Amniotic epithelial cell (primary cell): ENCODE measurements at places on chromosomes 6 and 20.

DNA sequence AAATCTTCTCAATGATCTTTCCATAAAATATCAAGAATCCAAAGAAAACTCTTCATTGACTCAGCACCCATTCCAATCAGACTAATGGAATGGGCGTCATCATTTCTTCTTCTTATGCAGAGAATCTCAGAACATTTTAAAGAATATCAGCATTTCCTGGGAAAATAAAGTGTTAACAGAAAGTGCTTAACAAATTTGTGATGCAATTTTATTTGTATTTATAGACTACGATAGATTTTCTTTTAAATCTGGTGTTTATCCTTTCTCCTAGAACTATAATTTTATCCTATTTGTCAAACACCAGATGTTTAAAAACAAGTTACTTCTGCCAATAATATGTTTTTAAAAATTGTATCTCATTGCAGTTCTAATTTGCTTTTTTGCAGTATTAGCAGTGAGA lies 330.7 kb downstream of the COL12A1 start:
- no peak for DNase-seq

DNA sequence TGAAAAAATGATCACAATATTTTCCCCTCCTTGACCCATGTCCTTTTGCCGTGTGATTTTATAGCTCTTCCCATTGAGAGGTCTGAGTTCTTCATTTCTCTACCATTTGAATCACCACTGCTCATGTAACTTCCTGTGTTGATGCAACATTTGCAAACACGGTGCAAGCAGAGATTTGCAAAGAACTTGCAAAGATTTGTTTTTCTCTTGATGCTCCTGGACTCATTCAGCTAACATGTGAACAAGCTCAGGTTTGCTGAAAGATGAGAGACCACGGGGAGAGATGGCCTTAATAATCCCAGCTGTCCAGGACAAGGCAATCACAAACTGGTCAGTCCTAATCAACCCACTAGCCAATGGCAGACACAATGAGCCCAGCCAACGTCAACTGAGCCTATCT lies 8.6 kb downstream of the VNN2 start:
- peak; percentile 55 for DNase-seq

GRCh38 chr20:1702328-1702727 lies 44.7 kb upstream of the SIRPG start:
- peak; percentile 2 for DNase-seq

DNA sequence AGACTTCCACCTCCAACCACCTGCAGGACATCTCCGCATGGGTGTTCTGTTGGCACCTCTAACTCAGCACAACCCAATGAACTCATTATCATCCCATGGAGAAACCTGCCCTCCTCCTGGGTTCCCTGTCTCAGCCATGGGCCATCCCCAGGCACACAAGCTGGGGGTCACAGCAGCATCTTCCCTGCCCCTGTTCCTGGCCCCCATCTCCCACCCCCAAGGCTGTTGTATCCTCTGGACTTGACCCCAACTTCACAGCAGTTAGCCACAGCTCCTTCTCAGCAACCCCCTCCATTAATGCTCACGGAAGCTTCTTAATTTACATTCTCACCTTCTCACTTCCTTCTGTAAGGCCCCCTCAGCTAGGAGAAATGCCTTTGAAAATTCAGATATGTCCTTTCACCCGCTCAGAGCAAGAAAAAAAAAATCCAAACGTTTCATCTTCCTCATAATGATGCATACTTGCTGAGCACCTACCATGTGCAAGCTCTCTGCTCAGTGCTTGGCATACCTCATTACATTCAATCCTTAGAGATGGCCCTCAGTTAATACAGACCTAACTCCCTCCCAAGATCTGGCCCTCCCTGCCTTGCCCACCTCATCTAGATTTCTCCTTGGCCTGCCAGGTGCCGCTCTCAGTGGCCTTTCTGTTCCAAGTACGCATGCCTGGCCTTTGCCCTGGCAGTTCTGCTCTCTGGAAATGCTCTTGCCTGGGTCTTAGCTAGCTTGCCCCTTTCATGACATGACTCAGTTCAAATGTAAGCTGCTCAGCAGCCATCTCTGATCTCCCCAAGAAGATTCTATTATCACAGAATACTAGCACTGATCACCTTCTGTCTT lies 2.5 kb upstream of the NELFCD start:
- DNase-seq = no peak

- DNase-seq = no peak
These were observed 249.1 kb upstream of the PREP start for GRCh38 chr6:105651969-105652368.

- no peak for DNase-seq
These were observed at the start of gene NFATC2 for GRCh38 chr20:51542571-51543421. Gene NFATC2 (minus strand): TSS chr20:51542719. CDS start chr20:51542499, 220 bp downstream.

DNA sequence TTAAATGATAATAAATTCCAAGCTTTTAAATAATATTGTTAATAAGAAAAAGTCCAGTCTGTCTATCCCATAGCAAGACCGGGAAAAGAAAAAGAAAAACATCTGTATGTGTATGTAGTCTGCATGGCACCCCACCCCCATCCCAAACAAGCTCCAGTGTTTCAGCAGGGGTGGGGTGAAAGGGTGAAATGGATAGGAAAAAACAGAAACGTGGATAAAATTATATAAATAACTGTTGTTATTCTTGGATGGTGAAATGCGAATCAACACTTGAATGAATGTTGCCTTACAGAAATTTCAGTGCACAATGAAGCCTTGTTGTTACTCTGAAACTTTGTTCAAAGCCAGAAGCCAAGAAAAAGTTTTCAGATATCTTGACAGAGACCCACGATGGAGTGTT lies 31.4 kb downstream of the HAO1 start:
- no peak for DNase-seq

DNA sequence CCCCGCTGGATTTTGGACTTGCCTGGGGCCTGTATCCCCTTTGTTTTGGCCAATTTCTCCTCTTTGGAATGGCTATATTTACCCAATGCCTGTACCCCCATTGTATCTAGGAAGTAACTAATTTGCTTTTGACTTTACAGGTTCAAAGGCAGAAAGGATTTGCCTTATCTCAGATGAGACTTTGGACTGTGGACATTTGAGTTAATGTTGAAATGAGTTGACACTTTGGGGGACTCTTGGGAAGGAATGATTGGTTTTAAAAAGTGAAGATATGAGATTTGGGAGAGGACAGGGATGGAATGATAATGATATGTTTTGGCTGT lies 1220.3 kb upstream of the CITED2 start:
- no peak for DNase-seq

- DNase-seq = no peak
These were observed 32.4 kb upstream of the GFOD1 start for GRCh38 chr6:13519839-13520238.

- peak; percentile 50 for DNase-seq
These were observed 100.8 kb downstream of the HIVEP2 start for GRCh38 chr6:142844065-142844755.

- DNase-seq = peak; percentile 27
These were observed 29.1 kb downstream of the NDUFAF5 start for GRCh38 chr20:13813910-13814309.

- peak; percentile 42 for DNase-seq
These were observed 2.9 kb downstream of the MAP7 start for GRCh38 chr6:136547336-136547735.
